ENCODE measurements at places on chromosomes 11 and 22. TPM values are rescaled to one million over a fixed set of nuclear protein-coding genes. Genes with fewer than 3 reads are reported as not detected.

DNA sequence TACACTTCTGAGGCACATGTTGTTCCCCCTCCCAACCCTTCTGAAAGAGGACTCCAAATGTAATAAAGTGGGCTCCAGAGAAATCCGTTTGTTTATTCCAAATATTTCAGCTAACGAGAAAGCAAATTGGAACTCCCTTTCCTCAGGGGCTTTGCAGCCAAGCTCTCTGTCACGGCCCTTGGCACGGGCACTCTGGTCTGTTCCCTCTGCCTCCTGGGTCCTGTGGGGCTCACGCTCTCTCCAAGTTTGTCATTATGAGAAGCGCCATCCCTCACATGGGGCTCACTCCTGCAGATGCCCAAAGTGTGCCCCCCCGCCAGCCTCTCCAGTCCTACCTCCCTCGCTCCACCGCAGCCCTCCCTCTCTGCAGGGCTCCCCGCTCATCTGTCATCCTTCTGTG lies 125.4 kb upstream of the POU2AF2 start:
- DNase-seq = no peak

DNA sequence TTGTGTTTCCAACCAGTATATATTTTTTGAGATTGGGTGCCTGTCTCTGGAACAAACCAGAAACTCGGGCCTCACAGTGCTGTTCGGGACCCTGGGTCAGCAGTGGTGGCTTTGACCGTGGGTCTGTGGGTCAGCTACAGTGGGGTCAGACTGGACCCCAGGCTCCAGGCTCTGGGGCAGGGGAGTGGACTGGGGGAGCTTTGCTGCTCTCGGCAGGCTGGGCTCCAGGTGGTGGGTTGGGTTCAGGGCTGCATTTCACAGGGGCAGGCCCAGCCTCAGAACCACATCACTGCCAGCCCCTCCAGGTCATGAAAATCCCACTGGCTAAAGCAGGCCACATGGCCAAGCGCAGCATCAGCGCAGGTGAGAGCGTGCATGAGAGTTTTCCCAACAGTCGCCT lies 1279.3 kb downstream of the BRD1 start:
- DNase-seq = no peak

- DNase-seq = no peak
Measured at GRCh38 chr11:97638641-97639224, 1248.9 kb downstream of the JRKL start.

DNA sequence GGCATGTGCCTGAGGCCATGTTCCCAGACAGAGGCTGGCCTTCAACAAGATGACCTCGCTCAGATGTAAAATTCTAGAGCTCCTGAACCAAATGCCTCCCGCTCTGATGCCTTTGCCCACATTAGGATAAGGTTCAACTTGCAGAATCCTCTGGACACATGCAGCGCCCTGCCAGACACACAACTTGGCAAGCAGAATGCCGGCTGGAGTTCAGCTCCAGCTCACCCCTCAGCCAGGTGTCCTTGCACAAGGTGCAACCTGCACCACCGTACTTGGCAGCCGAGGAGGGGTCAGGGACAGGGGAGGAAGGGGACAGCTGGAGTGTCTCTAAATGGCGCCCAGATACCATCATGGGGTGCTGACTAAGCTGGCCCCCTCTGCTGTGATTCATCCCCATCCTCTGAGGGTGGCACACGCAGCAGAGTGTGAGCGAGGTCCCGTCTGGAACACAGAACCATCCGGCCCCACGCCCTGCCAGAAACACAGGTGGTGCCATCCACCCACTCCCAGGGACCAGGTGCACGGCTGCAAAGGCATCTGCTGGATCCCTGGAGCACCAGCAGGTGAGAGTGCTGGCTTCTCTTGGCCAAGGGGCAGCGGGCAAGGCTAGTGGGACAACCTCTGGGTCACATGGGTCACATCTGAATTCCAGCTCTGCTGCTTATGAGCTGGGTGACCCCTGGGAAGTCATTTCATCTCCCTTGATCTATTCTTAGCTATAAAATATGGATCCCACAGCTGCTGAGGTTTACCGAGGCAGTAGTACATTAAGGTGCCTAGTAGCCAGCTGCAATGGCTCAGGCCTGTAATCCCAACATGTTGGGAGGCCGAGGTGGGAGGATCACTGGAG lies 12.8 kb downstream of the ZMAT5 start:
- DNase-seq = no peak

GRCh38 chr11:42410251-42410955 lies 901.4 kb upstream of the API5 start:
- DNase-seq = no peak

DNA sequence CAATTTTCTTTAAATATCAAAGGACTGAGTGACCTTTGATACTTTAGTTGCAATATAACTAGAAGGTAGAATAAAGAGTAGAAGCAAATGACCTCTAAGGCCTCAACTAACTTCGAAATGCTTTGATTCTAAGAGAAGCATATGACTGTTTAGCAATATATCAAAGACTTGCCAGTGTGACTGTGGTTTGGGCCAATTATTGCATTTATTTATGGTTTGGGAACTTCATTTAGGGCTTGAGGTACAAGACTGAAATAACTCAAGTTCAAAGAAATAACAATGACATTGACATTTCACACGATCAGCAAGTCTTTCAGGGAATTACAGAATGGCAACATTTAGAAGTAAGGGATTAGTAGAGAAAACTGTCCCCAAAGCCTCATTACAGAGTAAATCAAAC lies 709.7 kb upstream of the LRRC4C start:
- no peak for DNase-seq

The SLC1A2 gene
- total RNA-seq = not detected

The A4GALT gene
- 0.63 TPM for total RNA-seq

The ACTN3 gene
- total RNA-seq = 0.35 TPM

The TNNI2 gene
- 0.60 TPM for total RNA-seq

The SYCE3 gene
- total RNA-seq = 0.58 TPM
